ENCODE measurements at places on chromosomes 4 and X.

- peak; percentile 46 for DNase-seq
Observed at GRCh38 chr4:83340692-83341343, 6.2 kb upstream of the HPSE start.

GRCh38 chrX:1248331-1249061 lies 20.1 kb upstream of the CSF2RA start:
- peak; percentile 28 for DNase-seq

- no peak for DNase-seq
Observed at GRCh38 chrX:96752781-96753180, 68.1 kb downstream of the DIAPH2 start.

GRCh38 chrX:91079342-91080114 lies 355.1 kb upstream of the PABPC5 start:
- DNase-seq = no peak

- no peak for DNase-seq
Observed at GRCh38 chr4:113574636-113575103, 186.9 kb downstream of the CAMK2D start.

DNA sequence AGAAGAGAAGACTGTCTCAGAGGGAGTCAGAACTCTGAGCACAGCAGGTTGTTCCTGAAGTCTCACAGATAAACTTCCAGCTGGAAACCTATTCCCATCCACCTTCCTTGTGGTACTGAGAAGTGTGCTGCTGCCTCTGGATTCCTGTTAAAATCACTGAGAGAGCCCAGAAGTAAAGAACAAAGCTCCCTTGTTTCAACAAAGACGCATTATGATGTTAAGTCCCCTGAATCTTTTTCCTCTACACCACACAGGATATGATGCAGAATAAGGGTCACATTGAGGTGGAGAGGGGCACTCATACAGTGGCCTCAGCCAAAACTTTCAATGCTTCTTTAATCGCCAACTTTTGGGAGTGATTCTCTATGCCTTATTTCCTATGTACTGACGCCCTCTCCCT lies 321.0 kb downstream of the OPHN1 start:
- DNase-seq = no peak

- DNase-seq = peak; percentile 0
Observed at GRCh38 chrX:113962343-113962742, 621.5 kb upstream of the HTR2C start.

DNA sequence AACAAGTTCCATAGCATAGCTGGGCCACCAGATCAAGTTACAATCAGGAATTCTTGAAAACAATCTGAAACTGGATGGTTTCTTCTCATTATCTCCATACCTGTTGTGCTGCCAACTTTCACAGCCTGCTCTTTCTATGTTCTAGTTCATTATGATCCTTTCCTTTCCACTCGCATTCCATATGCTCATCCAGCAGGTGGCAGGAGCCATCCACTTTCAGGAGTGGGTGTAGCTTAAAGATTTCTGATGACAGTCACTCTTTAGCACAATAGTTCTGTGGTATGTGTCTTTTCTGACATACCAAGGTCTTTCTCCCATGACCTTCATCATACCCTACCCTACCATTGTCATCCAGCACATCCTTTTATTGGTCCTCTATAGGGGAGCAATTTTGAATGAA lies 46.4 kb downstream of the PAGE2 start:
- DNase-seq = peak; percentile 33

DNA sequence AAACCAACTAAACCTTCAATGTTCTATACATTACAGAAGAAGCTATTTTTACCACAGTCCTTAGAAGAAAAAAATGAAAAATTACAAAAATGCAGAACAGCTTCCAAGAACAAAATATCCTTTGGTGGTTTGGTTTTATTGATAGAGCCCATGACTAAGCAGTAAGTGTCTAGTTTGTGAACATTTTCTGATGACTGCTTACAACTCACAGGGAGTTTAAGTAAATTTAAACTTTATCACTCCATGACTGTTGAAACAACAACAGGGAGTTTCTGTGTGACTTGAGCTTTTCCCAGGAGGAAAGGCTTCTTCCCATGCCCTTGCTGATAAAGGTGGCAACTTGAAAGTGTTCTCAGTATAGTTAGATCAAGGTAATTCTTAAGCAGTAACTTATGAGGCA lies 2.9 kb downstream of the PF4 start:
- DNase-seq = no peak

DNA sequence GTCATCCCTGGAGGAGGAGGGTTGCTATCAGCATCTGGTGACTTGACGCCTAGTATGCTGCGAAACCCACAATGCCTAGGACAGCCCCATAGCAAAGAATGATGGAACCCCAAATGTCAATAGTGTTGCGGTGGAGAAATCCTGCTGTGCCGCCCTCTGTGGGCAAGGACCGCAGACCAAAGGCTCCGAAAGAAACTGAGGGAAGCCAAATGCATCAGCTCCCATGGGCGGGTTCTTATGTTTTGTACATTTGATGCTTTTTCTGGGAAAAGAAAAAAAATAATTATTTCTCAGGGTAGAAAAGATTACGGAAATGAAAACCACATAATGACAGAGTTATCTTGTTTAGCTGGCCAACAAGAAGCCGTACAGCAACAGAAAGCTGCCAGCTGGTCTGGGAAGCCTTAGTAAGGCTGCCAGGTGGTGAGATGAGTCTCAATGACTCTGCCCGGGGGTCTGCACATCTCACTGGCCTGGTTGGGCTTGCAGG lies 95.0 kb upstream of the TBL1X start:
- peak; percentile 9 for DNase-seq

GRCh38 chr4:80841587-80842281 lies 188.8 kb upstream of the BMP3 start:
- DNase-seq = no peak

DNA sequence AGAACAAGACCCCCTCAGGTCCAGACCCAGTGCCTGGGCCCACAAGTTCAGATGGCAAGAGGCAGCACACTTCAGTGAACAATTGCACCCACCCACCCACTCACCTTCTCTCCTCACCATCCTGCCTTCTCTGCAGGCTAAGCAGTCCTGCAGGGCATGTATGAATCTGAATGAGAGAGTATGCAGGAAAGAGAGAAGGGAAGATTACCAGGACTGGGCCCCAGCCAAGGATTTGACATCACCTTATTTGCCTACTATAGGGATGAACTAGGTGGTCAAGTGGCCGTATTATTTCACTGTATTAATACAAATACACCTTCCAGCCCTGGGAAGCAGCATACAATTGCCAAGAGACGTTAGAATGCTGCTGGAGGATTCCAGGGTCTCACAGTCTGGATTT lies 2.1 kb upstream of the ZNF141 start:
- no peak for DNase-seq

- DNase-seq = no peak
Observed at GRCh38 chr4:78396613-78397291, 154.8 kb upstream of the ANXA3 start.

GRCh38 chr4:1201851-1202525 lies 29.6 kb upstream of the SPON2 start:
- peak; percentile 86 for DNase-seq

GRCh38 chrX:67543818-67544217 lies at the start of gene AR:
Gene AR (plus strand): TSS chrX:67544021. CDS start chrX:67545147, 1,126 bp downstream.
- no peak for DNase-seq

DNA sequence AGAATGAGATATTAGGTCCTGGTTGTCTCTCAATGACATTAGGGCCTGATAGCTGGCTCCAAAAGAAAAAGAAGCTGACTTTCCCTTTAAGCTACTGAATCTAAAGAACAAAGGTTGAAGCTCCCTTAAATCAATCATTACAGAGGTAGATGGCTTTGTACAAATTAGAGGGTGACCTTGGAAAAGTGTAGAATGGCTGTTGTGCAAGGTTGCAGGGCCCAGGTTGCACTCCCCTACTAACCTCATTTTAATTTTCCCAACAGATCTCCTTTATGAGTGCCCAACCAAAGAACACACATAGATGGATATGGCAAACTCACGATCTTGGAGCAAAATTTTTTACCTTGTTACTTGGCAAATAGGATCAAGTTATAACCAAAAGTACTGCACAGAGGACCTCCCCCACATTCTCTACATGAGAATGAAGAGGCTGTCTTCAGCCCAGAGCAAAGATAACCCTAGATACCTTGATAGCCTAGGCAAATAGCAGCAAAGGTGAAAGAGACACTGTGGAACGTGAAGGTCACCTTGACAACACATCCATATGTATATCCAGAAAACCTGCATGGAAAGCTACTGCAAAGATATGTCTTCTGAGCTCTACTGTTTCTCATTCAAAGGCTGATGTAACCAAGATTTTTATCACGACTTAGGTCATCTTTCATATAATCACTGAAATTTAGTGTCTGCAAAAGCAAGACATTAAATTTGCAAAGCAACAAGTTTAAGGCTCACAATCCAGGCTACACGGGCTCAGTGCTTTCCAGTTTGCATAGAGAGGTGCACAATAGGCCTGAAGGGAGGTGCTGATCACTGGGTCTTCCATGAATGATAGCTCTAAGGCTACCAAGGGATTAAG lies 23.0 kb downstream of the KLB start:
- DNase-seq = no peak

DNA sequence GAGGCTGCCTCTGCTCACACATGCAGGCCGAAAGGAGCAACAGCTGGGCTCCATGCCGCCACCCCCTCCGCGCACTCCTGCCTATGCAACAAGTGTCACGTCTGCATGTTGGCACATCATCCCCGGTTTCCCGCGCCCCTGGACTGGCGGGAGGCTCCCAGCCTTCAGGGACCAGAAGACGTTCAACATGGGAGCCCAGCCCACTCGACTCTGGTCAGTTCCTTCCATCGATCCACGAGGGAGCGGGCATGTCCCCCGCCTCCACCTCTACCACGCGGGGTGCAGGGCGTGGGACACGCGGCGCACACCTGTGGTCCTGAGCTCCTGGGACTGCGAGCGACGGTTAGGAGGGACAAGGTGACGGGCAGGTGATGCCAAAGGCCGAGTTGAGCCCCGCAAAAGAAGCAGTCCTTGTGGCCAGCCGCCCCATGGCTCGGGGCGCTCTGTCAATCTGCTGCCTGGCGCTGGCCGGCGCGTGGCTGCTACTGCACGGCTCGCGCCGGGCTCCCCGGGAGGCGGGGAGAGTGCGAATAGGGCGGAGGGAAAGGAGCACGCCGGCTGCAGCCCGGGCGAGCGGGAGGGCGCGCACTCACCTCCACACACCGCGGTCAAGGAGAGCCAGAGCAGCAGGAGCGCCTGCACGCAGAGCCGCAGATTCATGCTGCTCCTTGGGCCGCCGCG lies 645 bp downstream of the APLN start:
- DNase-seq = peak; percentile 4

- no peak for DNase-seq
Observed at GRCh38 chrX:100662796-100663195, 18.8 kb downstream of the SRPX2 start.

- peak; percentile 45 for DNase-seq
Observed at GRCh38 chrX:78199851-78200250, 60.4 kb upstream of the TAF9B start.

DNA sequence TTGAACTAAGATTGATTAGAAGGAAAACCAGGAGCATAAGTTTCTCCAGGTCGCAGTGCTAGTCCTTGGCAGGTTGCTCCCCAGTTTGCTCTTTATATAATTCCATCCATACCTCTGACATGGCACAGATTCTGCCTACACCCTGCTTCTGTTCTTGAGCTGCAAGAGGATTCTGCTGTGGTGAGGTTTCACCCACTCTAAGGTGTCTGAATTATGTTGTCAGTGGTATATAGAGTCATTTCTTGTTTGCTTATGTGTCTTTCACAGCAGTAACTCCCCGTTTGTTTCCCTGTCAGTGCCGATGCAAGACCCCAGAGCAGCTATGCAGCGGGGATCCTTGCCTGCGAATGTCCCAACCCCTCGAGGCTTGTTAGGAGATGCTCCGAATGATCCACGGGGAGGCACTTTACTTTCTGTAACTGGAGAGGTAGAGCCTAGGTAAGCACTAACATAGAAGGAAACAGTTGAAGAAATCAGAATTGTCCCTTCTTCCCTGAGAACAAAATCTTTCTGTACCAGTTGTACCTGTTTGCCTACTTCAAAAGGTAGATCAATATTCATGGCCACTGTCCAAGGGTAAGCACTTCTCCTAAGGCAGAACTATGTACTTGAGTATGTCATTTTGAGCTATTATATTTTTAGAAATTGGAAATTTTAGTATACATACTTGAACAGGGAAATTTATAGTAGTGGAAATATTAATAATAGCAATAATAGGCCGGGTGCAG lies 11.2 kb downstream of the CSTF2 start:
- DNase-seq = no peak

GRCh38 chr4:142345924-142346323 lies 500.2 kb downstream of the INPP4B start:
- DNase-seq = no peak

- no peak for DNase-seq
Observed at GRCh38 chr4:19262467-19262866, 989.2 kb upstream of the SLIT2 start.

DNA sequence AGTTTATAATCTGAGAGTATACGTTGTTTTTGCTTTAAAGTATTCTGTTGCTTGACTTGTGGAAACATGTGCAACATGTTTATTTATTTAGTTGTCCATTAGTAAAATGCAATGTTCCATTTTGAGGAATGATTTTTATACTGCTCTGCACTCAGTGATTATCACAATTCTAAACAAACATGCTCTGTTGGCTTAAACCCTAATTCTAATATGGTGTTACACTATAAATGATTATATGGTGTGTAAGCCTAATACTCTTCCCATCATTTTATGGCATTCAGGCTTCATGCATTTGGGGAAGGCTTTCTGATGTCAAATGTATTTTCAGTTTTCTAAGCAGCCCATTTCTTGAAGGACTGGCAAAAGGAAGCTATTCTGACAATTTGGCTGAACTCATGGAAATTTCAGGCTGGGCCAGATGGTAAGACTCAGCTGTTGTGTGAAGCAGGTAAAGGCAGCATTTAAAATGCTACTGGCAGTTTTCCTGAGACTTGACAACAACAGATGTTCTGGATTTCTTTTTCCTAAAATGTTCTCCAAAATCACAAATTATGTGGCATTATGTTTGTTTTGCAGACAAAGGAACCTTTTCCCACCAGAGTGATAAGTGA lies 336.7 kb upstream of the GNPDA2 start:
- no peak for DNase-seq

- no peak for DNase-seq
Observed at GRCh38 chr4:95219109-95219508, 329.7 kb downstream of the UNC5C start.
